Skin of body (tissue), 3 donors: ENCODE measurements at places on chromosomes 11 and 22. TPM values are rescaled to one million over a fixed set of nuclear protein-coding genes. Genes with fewer than 3 reads are reported as not detected.

Gene PCF11
- total RNA-seq: 52.2 TPM

Gene OR2AG1
- not detected for total RNA-seq

Gene SMDT1
- total RNA-seq: 21.2 TPM

Gene FXYD6
- 30.3 TPM for total RNA-seq

Gene SLC22A12
- not detected for total RNA-seq

Gene TRAPPC4
- 34.2 TPM for total RNA-seq

Gene SPON1
- 60.2 TPM for total RNA-seq

Gene XKR3
- not detected for total RNA-seq

Gene RAB38
- total RNA-seq: 36.2 TPM

Gene LARGE2
- total RNA-seq: 6.8 TPM

Gene TMEM9B
- total RNA-seq: 25.6 TPM

Gene LUZP2
- 4.6 TPM for total RNA-seq

Gene PKDREJ
- total RNA-seq: 0.10 TPM
